ENCODE measurements at places on chromosomes 2 and 18.

DNA sequence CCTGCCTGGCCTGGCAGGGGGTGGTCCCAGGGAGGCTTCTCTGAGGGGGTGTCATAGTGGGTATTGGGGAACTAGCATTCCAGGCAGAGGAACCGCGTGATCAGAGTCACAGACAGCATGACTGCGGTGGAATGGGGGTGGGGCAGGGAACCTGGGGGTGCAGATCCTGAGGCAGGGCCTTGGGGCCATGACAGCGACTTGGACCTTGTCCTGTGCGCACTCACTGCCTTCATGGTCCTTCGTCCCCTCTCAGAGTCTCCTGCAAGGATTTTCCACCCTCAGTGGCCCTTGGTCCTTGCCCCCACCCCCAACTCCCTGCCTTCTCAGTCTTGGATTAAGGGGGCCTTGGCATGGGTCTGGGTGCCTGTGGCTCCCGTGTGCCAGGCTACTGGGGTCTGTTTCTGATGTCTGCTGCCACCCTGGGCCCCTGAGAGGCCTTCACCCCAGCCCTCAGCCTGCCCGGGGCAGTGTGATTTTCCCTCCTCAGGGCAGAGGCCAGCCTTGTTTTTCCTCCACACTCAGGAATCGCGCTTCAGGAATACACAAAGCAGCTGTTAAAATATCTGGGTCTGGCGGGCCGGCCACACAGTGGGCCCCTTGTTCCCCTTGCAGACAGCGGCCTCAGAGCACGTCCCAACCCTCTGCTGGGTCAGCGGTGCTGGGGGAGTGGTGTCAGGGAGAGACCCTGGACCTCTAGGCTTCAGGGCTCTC is 51.6 kb downstream of the GLI2 start:
- DNase-seq: no peak

- no peak for DNase-seq
Measured at GRCh38 chr2:58739033-58739432, 497.9 kb upstream of the FANCL start.

- no peak for DNase-seq
Measured at GRCh38 chr18:58288921-58289797, 245.1 kb downstream of the NEDD4L start.

- DNase-seq: no peak
Measured at GRCh38 chr18:22342625-22343024, 75.1 kb downstream of the CTAGE1 start.

DNA sequence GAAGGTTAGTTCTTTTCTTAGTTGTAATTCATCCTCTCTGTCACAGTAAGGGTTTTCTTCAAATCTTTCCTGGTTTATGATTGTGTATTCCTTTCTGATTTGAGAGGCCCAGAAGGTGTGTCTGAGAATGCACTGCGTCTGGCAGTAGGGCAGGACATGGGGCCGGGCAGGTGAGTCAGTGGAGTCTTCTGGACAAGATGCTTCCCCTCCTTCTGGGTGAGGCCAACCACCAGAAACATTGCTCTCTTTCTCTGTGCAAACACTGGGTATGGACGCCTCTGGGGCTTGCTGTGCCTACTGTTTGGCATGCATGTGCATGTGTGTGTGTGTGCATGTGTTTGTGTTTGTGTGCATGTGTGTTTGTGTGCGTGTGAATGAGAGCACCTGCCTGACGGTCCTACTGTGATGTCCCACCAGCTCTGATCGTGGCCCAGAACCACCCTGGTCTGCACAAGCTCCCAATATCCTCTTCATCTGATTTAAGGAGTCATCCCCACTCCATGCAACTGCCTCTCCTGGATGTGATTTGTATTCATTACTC is 93.2 kb upstream of the DLX2 start:
- no peak for DNase-seq

DNA sequence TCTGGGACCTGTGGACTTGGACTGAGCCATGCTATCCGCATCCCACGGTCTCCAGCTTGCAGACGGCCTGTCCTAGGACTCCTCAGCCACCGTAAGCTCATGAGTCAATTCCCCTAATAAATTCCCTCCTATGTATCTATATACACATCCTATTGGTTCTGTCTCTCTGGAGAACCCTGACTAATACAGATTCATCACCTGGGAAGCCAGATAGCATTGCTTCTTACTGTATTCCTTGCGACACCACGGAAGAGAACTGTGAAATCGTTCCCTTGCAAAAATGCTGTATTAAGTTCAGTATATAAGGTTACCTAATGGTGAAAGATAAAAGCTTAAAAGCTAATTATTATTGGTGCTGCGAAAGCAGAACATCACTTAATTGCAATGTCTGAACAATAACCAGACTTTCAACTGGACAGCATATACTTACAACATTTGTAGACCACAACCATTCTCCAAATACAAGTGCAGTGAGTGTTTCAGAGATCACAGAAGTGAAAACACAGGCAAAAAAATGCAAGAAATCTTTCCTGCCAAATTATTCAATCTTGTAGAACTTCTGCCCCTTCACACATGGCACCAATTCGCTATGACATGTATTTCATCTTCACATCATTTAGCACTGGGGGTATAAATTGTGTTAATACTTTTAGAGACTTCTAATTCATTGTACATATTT is 352.9 kb downstream of the TXNL1 start:
- no peak for DNase-seq

GRCh38 chr18:59180150-59180845 is 39.7 kb upstream of the GRP start:
- no peak for DNase-seq

GRCh38 chr2:192354512-192355244 is 159.9 kb upstream of the TMEFF2 start:
- no peak for DNase-seq

DNA sequence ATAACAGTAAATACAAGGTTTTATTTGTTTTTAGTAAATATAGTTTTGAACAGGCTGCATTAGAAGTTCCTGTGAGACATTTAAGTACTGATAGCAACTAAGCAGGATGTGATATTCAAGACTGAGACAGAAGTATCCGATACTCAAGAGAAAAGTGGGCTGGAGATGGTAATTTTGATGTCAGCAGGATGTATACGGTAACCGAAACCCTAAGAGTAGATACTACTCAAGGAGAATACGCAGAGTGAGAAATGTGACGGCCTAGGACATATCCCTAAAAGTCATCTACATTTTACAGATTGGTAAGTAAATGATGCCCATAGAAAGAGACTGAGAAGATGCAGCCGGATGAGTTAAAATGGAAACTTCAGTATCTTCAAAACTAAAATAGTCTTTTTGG is 115.4 kb downstream of the GORASP2 start:
- DNase-seq: no peak

DNA sequence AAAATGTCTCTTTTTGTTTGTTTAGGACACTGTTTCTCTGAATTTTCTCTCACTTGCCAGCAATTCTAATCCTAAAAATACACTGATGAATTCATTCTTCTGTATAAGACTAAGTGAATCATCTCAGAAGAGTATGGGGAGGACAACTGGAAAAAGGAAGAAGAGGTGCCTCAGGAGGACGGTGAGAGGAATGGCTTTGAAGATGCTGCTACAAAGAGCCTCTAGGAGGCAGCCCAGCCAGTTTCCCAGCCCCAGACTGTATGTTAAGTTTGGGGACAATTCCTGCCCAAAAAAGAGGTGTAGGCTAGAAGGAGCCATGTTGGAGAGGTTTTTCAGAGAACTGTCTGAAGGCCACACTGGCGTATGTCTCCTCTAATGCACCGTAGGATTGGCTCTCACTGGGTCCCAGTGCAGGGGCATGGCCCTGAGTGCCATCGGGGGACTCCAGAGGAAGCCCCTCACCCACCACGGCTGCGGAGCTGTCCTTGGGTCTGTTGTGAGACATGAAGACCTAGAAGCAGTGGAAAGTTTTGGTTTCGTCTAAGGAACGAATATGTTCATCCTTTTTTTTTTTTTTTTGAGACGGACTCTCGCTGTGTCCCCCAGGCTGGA is 3.1 kb upstream of the SDC1 start:
- no peak for DNase-seq

GRCh38 chr2:134161170-134161547 is 92.7 kb upstream of the MGAT5 start:
- DNase-seq: no peak

DNA sequence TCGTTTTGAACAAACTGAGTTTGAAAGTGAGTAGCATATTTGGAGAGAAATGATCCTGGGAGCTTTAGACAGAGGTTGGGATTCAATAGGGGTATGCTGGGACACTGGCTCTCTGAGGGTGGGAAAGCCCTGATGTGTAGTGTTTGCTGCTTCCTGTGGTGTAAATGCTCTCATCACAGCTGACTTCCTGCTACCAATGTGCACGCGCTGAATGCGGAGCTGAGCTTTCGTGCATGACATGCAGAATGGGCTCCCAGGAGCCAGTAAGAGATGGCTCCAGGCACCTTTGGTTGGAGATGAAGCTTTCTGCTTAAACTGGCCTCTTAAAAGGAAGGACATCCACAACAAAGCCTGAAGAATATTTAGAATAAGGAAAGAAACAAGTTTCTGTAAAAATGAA is 224.1 kb upstream of the CCDC150 start:
- no peak for DNase-seq

DNA sequence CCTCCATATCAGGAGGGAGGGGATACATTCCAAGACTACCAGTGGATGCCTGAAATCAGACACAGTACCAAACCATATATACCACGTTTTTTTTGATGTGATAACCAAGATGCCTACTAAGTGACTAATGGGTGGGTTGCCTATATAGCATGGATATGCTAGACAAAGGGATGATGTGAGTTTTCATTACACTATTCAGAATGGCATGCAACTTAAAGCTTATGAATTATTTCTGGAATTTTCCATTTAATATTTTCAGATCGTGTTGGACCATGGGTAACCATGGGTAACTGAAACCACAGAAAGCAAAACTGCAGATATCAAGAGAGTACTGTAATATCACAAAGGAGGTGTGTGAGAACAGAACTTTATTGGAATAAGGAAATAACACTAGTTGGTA is 39.6 kb upstream of the CRACDL start:
- no peak for DNase-seq

DNA sequence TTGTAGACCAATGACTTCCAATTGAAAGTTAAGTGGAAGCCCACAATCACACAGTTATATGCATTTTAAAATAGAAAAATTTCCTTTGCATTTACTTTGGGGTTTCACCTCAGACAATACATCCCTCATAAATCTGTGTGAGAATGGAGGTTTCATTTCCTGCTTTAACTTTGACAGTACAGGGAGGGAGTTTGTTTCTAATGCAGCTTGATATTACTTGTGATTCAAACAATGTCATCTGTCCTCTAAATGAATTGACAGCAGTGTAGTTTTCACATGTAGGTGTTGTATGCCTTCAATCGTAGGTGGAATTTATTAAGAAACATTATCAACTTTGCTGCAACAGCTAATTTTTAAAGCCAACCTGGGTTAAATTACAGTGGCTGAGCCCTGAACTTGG is 75.2 kb downstream of the TMEFF2 start:
- DNase-seq: no peak

DNA sequence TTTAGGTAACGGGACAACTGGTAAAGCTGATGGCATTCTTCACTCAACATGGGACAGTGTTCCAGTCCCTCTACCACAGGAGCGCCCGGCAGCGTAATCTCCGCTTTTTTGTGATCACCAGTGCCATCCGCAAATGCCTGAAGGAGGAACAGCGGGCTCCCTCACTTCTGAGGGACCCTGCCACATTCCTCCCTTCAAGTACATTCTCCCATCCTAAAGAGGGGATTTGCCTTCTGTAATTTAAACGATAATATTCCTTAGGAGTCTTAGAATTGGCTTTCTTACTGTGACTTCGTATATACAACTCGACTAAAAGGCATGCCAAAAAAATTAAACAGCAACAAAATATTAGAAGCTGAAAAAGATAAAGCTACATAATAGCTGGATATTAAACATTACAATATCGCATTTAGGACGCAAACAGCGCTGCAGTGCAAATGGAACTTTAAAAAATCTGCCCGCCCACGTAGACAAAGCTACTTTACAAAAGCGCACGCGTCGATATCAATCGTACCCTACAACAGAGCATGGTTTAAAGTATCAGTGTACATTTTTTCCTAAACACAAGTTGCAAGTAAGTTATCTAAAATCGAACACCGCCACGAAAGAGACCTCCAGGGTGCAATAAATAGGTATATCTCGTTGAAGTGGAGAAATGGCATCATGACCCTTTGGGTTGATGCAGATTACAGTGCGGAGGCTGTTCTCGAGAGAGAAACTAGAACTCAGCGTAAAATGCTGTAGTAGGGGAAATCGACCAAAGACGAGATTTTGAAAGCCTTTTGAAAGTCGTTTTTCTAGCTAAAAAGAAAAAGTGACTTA is 2.3 kb upstream of the VSNL1 start:
- no peak for DNase-seq

DNA sequence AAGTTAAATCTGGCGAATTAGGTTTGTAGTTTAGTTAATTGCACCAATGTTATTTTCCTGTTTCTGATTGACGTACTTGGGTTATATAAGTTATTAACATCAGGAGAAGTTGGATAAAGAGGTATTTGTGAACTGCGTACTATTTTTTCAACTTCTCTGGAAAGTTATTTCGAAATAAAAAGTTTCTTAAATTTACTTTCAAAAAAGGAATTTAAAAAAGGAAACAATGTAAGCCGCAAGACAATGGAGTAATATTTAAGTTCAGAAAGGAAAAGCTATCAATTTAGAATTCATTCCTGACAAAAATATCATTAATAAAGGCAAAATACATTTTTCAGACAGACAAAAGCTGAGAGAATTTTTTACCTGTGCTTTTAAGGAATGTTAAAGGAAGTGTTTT is 47.7 kb downstream of the RAB10 start:
- no peak for DNase-seq

- DNase-seq: no peak
Measured at GRCh38 chr2:16209799-16210198, 269.4 kb downstream of the MYCN start.

GRCh38 chr2:241128266-241128665 is 21.0 kb downstream of the PASK start:
- peak; percentile 14 for DNase-seq

DNA sequence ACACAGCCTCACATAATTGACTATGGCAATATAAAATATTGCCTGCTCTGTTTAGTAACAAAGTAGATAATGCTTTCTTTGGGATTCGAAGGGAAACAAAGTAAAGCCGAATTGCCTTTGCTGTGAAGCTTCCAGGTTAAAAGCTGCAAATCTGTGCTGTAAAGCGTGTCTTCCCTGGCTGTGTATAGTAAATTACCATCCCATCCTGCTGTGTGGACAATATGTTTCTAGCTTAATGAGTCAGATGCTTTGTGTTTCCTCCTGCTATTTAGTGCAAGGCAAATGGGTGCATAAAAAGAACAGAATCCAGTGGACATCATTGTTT is 265.1 kb downstream of the SOCS6 start:
- no peak for DNase-seq

DNA sequence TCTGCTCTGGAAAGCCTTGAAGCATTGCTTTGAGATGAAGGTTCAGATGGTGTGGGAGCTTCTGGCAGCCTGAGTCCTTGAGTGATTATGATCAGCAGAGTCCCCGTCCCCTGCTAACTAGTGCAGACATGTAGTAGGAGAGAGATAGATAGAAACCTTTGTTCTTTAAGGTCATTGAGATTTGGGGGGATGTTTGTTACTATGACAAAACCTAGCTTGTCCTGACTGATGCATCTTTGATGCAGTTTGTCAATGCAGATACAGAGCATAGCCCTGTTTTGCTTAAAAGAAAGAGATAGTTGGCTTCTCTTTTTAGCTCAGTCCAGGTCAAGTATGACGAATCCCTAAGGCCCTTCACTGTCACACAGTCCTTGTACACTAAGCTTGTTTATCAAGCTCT is 274.6 kb upstream of the DPP10 start:
- DNase-seq: no peak

Measured in sigmoid colon (tissue), 7 donors.